ENCODE measurements at places on chromosomes 1 and 21. TPM values are rescaled to one million over a fixed set of nuclear protein-coding genes. Genes with fewer than 3 reads are reported as not detected.
A peak's percentile ranks its signal among the peaks of the same experiment; 100 is the strongest.

DNA sequence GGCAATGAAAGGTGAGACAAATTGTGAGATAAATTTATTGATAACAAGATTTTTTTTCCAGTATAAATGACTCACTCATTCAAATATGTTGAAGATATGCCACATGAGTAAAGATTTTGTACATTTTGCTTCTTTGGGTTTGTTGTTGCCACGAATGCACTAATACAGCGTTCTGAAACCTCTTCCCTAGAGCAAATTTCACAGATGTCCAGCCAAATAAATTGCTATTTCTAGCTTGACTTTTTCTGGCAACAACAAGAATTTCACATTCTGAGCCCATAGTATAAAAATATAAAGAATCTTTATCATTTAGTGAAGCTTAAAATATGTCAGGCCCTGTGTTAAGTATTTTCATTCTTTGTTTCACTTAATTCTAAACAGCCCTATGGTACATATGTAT, 114.5 kb upstream of the COL24A1 start:
- no peak for DNase-seq

DNA sequence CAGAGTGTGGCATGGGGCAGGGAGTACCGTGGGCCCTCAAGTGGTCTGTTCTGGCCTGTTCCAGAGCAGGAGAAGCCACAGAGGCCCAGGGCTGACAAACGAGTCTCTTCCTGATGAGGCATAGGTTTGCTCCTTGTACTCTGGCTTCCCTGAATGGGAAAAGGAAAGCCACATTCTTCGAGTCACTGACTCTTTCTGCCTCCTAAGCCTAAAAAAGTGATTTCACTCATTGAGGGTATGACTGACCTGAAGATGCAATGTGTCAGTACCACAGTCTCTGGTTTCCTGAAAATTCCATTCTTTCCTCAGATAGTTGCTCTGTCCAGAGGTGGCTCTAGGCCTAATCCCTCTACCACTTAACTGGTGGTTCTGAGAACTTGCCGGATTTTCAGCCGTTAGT, 92.3 kb downstream of the KCNN3 start:
- DNase-seq: no peak

- DNase-seq: peak; percentile 67
These were observed 129.7 kb upstream of the FAM72C start for GRCh38 chr1:144101397-144102045.

DNA sequence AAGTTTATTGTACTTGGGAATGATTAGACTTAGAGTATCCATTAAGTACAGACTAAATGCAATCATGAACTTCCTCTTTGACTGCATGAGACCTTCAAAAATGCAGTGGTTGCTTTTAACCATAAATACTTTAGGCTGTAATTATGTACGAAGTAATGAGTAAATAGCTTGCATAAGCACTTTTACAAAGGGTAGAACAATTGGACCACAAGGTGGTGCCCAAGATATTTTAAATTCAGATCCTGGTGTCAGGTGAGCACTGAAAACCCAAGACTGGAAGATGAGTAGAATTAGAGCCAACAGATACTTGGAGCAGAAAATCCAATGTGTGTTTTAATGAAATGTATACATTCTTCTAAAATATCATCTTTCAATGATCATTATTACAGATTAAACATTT, 43.4 kb upstream of the RHOU start:
- peak; percentile 9 for DNase-seq

DNA sequence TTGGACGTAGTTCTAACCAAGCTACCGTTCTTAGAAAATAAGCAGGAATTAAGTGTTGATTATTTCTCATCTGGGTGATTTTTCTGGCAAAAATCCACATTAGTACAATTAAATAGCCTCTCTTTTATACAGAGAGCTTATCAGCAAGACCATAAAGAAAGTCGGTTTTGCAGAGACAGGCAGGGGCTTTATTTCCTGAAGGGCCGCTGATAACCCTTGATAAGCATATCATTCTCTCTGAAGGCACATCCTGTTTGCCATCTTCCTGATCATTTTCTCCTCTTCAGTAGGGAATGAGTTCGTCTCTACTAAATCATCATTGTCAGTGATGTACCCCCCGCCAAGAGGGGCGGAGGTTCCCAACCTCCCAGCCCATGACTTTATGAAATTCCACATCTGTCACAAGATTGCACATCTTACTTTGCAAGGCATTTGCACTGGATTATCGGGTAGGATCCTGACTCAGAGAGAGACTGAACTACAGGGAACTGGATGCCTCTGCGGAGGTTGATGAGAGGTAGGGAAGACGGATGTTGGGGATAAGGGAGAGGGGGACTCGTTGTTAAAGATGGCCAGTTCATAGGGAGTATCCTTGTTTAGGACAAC, 115.7 kb downstream of the KCNJ6 start:
- no peak for DNase-seq

DNA sequence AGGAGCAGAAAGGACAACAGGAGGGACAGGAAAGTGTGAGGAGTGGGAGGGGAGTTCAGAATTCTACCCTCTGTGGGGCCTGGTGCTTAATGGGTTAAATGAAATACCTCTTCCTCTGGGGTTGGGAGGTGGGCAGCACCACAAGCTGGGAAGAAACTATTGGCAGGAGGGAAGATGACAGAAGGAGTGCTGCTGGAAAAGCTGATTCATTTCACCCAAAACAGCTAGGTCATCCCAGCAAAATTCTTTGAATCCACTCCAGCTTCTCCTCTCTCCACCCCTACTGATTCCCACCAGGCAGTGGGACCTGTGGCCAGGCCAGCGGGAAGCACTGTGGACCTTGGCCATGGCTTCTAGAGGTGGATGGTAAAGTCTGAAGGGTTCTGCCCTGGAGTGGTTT, 12.8 kb downstream of the BCAN start:
- DNase-seq: no peak

- no peak for DNase-seq
These were observed 50.1 kb downstream of the PBX1 start for GRCh38 chr1:164609089-164609488.

- no peak for DNase-seq
These were observed 132.4 kb downstream of the EDEM3 start for GRCh38 chr1:184622136-184622823.

- no peak for DNase-seq
These were observed 28.8 kb downstream of the SLC5A9 start for GRCh38 chr1:48251323-48251722.

GRCh38 chr1:241810769-241811405, 37.1 kb upstream of the EXO1 start:
- no peak for DNase-seq

GRCh38 chr1:57270927-57271698, 152.7 kb downstream of the DAB1 start:
- DNase-seq: no peak

- DNase-seq: no peak
These were observed 15.1 kb upstream of the OMA1 start for GRCh38 chr1:58561633-58562032.

- no peak for DNase-seq
These were observed 232.4 kb downstream of the SEC16B start for GRCh38 chr1:177737456-177737855.

GRCh38 chr1:113136476-113136875, 63.5 kb downstream of the LRIG2 start:
- no peak for DNase-seq

DNA sequence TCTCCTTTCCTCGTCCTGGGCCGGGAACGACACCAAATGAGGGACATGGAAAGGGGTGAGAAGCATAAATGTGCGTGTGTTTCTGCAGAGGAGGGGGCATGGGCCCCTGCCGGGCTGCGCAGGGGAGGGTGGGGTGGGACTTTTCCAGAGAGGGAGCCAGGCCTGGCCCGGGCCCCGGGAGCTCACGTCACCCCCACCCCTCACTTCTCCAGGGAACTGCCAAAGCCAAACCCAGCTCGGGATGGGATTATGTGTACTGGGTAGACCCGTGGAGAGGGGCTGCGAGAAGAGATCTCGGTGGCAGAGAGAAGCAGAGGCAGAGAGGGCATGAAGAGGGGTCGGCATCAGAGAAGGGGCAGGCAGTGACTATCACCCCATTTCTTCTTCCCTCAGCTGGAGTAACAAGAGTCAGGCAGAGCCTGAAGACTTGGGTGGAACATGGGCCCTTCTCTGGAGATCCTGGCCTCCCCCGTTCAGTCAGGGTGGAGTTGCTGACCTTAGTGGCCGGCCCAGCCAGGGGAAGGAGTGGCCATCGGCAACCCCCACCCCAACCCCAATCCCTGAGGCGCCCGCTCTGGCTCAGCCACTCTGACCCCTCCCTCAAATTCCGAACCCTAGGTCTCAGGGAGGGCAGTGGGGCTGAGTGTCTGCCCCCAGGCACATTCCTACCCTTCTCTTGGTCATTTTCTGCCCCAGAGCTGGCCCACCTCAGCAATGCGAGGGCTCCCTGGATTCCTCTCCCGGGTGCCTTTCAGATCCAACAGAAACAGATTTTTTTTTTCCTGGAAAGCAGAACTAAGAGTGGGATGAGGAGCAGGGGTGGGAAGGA, 1.2 kb downstream of the ADAMTSL4 start:
- DNase-seq: no peak

The CTPS1 gene
- total RNA-seq: 62.2 TPM

The KLHDC8A gene
- not detected for total RNA-seq
